ENCODE measurements at places on chromosomes 2 and 18. TPM values are rescaled to one million over a fixed set of nuclear protein-coding genes. Genes with fewer than 3 reads are reported as not detected.

The NT5DC4 gene
- 0.33 TPM for total RNA-seq

The CD302 gene
- total RNA-seq, result 5.2 TPM

The VWC2L gene
- total RNA-seq, result not detected

The ARID5A gene
- total RNA-seq, result 14.1 TPM

The MROH2A gene
- total RNA-seq, result not detected

The TSPYL6 gene
- total RNA-seq, result not detected

The OR6B2 gene
- total RNA-seq, result not detected

The MARCHF7 gene
- total RNA-seq, result 108 TPM

The IHH gene
- total RNA-seq, result not detected

The KIAA2012 gene
- total RNA-seq, result not detected

The TMEM185B gene
- 51.3 TPM for total RNA-seq

The ALPI gene
- not detected for total RNA-seq

The CYBRD1 gene
- 265 TPM for total RNA-seq
